ENCODE measurements at places on chromosomes 6 and 20. TPM values are rescaled to one million over a fixed set of nuclear protein-coding genes. Genes with fewer than 3 reads are reported as not detected.

Gene IRAK1BP1
- polyA plus RNA-seq, result 1.5 TPM

Gene PPP1R14C
- polyA plus RNA-seq, result not detected

Gene CRISP3
- not detected for polyA plus RNA-seq

Gene GJA1
- polyA plus RNA-seq, result 155 TPM

Gene FAXC
- polyA plus RNA-seq, result 2.8 TPM

DNA sequence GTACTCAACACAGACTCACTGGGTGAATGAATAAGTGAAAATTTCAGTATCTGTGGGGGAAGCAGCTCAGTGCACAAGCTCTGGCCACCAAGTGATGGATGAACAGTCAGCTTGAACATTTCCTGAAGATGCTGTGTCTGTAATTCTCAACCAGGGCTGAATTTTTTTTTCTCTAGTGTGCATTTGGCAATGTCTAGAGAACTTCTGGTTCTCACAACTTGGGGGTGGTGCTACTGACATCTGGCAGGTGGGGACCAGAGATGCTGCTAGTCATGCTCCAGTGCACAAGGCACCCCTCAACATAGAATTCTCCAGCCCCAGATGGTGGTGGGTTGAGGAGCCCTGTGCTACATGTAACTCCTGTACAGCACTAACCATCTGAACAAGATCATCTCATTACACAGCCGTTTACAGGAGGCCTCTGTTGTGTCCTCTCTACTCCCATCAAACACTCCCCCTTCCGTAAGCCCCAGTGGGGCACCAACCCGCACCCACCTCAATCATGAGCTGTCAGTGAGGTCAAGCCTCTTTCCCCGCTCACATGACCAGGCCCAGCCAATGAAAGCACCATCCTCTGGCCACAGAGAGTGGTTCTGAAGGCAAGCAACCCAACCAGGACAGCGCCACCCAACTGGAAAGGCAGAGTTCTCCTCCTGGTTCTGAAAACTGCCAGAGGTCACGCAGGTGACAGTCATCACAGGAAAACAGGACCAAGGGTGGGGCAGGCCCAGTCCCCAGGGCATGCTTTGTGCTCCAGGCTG, 103.9 kb upstream of the PMEPA1 start:
- DNase-seq, result no peak

- no peak for DNase-seq
Observed at GRCh38 chr20:46647469-46647868, 3.8 kb downstream of the SLC13A3 start.

DNA sequence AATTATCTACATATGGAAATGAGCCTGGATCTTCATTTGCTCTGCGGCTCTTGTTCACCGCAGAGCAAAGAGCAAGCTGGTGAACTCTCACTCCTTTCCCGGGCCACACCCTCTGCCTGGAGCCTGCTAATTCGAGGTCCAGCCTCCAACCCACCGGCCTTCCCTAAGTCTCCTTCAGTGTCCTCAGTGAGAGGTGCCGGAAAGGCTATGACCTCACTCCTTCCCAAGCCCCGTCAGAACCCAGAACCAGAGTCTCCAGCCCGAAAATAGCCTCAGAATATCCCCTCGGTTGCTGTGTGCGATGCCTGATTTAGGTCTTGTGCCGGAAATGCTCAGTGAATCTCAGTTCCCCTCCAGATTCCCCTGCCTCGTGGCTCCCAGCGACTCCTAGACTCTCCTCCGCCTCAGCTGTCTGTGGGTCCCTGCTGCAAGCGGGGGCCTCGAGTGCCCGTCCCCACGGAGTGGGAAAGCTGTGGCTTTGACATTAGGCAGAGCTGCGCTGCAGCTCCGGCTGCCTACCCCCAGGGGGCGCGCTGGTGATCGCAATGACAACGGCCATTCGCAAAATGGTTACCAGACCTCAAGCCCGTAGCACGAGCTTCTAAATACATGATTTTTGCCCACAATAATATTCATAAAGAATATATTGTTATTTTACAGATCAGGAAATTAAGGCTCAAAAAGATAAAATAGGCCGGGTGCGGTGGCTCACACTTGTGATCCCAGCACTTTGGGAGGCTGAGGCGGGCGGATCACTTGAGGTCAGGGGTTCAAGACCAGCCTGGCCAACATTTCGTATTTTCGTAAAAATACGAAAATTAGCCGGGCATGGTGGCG, 4.1 kb upstream of the BNIP5 start:
- DNase-seq, result peak; percentile 59

All from endothelial cell of umbilical vein (primary cell).